MV-4-11 (cell line): ENCODE measurements at places on chromosomes 6 and 20.

DNA sequence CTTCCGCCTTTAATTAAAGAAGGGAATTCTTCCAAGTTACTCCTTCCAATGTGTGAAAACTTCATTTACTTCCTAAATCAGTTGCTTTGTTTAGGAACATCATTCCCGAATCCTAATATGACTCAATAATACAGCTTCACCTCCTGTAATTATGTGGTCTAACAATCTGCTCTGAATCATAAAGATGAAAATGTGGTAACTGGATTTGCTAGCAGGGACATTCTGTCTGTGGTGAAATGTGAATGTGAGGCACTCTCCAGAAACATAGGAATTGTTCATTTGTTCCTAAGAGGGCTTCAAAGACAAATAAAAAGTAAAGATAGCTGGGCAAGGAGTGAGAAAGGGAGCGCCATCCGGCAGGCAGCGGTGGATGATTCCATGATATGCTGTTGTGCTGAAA, 678.1 kb downstream of the KIF16B start:
- DNase-seq: no peak

- DNase-seq: no peak
Measured at GRCh38 chr6:34559651-34560365, 3.7 kb upstream of the SPDEF start.

DNA sequence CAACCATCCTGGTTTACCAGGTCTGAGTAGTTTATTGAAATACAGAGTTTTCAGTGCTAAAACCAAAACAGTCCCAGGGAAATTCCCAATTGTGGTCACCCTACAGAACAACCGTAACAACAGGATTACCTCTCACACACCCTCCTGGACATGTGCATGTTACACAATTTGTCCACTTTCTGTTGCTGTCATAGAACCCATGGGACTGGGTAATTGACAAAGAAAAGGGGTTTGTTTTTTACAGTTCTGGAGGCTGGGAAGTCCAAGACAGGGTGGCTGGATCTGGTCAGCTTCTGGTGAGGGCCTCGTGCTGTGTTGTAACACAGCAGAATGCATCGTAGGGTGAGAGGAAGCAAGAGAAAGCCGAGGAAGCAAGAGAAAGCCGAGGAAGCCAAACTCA, 9.1 kb upstream of the ADA start:
- DNase-seq: no peak

DNA sequence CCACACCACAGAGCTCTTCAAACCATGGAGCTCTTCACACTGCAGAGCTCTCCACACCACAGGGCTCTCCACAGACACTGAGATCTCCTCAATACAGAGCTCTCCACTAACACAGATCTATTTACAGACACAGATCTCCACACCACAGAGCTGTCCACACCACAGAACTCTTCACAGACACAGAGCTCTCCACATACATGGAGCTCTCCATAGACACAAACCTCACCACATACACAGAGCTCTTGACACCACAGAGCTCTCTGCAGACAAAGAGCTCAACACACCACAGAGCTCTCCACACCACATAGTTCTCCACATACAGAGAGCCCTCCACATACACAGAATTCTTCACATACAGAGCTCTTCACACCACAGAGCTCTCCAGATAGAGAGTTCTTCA, 53.0 kb downstream of the ERMARD start:
- peak; percentile 20 for DNase-seq

DNA sequence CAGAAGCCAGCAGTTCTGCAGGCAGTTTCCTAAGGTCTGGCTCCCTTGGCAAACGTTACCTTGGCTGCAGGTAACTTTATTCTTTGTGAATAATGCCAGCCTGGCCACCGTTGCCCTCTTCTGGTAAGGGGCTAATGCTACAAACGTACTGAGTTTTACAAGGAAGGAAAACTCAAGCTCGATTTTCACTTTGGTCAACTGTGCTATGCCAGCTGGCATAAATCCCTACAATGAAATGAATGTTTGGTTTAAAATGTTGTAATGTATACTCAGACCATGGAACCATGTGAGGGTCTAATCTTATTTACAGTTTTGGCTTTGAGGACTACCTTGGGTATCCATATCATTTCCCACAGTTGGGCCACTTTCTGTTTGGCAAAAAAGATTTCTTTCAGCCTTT, 101.4 kb downstream of the SLX4IP start:
- DNase-seq: no peak

- DNase-seq: peak; percentile 15
Measured at GRCh38 chr6:132132924-132133639, 181.9 kb upstream of the CCN2 start.

GRCh38 chr6:104281370-104281769, 578.3 kb downstream of the HACE1 start:
- no peak for DNase-seq
